Midbrain (tissue), 1 donor: ENCODE measurements at places on chromosomes 5 and 9.

- no peak for DNase-seq
These were observed 155.0 kb upstream of the PRDM9 start for GRCh38 chr5:23352446-23352845.

GRCh38 chr9:124760719-124761118 is 10.4 kb downstream of the NR6A1 start:
- DNase-seq, result no peak

- no peak for DNase-seq
These were observed 9.0 kb upstream of the PHF2 start for GRCh38 chr9:93567271-93567959.

DNA sequence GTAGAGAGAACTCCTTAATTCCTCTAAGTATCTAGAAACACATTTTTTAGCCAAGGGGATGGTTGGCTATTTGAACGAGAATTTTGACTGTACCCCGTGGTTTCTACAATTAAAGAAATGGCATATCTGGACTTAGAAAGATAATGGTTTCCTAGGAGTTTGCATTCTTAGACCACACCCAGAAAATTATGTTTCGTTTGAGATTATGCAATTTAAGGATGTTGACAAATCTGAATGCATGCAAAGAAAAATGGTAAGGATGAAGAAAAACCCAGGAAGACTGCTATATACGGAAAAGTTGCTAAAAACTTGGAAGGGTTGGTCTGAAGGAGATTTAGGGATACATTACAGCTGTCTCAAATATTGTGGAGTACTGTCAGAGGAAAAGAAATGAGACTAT is 538.5 kb upstream of the WWC1 start:
- no peak for DNase-seq

- no peak for DNase-seq
These were observed 248.6 kb downstream of the RFX3 start for GRCh38 chr9:3277200-3277599.

GRCh38 chr9:129166623-129167557 is 11.2 kb downstream of the IER5L start:
- no peak for DNase-seq

- DNase-seq, result no peak
These were observed 231.6 kb upstream of the RPS23 start for GRCh38 chr5:82509762-82510161.

- DNase-seq, result no peak
These were observed 49.0 kb upstream of the ALDH1A1 start for GRCh38 chr9:73001860-73002259.

DNA sequence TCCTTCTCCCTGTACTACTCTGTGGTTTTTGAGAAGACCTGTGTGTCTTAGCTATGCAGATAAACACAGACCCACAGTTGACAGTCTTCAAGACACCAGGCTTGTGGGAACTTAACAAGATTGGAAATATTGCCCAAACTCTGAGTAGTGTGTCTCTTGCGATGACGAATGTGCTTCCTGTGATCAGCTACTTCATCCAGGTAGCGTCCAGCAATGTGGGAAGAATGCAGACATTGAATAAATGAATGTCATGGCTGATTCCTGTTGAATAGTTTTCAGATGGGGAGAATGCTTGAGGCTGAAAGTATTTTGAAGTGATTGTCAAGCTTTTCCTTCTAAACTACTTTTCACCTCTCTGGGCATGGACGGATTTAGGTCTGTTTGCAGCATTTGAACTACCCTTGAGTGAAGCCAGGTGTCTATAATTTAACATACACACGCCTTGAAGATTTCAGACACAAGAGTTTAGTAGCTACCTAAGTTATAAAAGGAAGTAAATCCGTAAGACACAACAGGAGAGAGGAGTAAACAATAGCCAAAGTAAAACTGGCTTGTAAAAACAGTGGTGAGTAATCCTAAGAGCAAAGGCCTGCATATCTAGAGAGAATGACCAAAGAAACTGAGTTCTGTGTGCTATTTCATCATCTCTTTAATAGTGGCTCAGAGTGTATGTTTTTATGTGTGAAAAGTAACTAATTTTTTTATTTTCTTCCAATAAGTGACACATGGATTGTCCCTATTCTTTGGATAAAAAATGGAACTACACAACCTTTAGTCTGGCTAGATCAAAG is 30.0 kb upstream of the ARL14EPL start:
- no peak for DNase-seq

- DNase-seq, result no peak
These were observed 362.8 kb downstream of the SEMA5A start for GRCh38 chr5:9182899-9183695.

DNA sequence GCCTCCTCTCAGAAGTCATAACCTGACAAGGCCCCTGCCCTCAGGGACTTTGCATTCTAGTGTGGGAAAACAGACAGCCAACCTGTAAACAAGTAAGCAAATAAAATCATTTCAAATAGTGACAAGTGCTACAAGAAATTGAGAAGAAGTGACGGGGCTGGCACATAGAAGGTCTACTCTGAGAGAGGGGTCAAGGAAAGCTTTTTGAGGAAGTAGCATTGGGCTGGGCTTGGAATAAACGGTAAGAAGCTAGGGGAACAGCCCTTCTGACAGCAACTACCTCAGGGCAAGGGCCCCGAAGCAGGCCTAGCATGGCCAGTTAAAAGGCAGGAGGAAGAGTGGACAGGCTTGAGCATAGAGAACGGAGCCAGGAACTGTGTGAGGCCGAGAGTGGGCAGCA is 4.8 kb upstream of the SLC2A8 start:
- DNase-seq, result no peak

GRCh38 chr5:37370550-37370863 is 399 bp downstream of the NUP155 start:
- DNase-seq, result no peak
